Testis (tissue), 5 donors: ENCODE measurements at places on chromosomes 1 and 21. TPM values are rescaled to one million over a fixed set of nuclear protein-coding genes. Genes with fewer than 3 reads are reported as not detected.

Gene FRRS1
- total RNA-seq = 7.6 TPM

DNA sequence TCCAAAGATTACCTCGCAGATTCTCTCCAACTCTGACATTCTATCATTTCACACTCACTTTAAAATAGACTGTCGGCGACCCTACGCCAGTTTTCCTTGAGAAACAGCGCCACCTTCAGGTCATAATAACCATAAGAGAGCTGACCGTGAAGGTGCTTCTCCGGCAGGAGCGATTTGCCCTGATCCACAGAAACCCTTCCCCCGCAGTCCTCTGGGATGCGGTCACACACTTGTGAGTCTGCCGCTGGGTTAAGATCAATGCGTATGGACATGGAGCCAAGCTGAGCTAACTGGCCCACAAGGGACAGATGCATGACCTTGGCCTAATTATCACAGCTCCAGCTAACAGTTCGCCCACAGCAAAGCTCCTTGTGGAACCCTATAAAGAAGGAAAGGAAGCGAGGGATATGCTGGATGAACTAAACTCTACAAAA lies 32.8 kb upstream of the IFNAR2 start:
- peak overlapping the region; percentile 58 for H3K27ac ChIP-seq
- peaks cover 46% of the 10 kb centered on the region for H3K4me1 ChIP-seq
- no peaks in the 10 kb centered on the region for H3K27me3 ChIP-seq
- H3K36me3 ChIP-seq = no peaks in the 10 kb centered on the region
- peak; percentile 86 for DNase-seq

GRCh38 chr1:33045246-33045645 lies 8.6 kb upstream of the AK2 start:
- H3K4me1 ChIP-seq = no peaks in the 10 kb centered on the region
- no peaks in the 10 kb centered on the region for H3K27me3 ChIP-seq
- H3K27ac ChIP-seq = no peak overlapping the region
- DNase-seq = no peak

- H3K4me3 ChIP-seq = no peak overlapping the region
- no peaks in the 10 kb centered on the region for H3K36me3 ChIP-seq
- no peaks in the 10 kb centered on the region for H3K4me1 ChIP-seq
- H3K27me3 ChIP-seq = no peaks in the 10 kb centered on the region
- H3K27ac ChIP-seq = no peak overlapping the region
These were observed 41.7 kb downstream of the DIP2A start for GRCh38 chr21:46500224-46500861.

DNA sequence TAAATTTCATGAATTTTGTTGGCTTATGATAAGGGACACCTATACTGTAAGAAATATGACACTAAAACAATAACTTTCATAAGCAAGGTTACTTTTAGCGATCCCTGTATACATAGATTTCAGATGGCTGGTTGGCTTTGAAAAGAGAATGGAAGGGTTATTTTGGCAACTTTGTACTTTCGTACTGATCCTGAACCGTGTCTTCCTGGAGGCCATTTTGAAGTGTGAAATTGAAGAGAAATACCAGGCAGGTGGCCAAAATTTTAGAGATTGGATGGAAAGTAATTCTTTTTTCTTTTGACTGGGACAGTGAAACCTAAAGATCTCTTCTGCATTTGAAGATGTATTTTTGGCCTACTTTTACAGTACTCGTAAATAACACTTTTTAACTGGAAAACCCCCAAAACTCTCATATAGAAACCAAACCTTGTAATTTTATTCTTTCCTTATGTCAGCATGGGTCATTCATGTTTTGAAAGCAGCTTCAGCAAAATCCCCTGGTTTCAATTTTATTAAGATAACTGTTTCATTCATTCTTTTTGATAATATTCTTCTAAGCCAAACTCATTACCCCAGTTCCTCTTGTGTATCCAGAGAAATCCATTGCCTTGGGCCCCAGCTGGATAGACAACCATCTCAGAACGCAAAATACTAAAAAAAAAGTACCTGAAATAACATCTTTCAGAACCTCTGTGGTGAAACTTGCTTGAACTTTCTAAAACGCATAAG lies 38.4 kb upstream of the ZNF281 start:
- H3K4me1 ChIP-seq = no peaks in the 10 kb centered on the region
- DNase-seq = no peak
- no peak overlapping the region for H3K4me3 ChIP-seq
- no peaks in the 10 kb centered on the region for H3K36me3 ChIP-seq

GRCh38 chr1:50393522-50394120 lies 29.6 kb downstream of the DMRTA2 start:
- H3K27ac ChIP-seq = no peak overlapping the region
- H3K4me1 ChIP-seq = no peaks in the 10 kb centered on the region
- H3K36me3 ChIP-seq = no peaks in the 10 kb centered on the region
- H3K27me3 ChIP-seq = no peaks in the 10 kb centered on the region

Gene FAM177B
- total RNA-seq = 2.3 TPM

Gene KIAA1614
- 3.7 TPM for total RNA-seq

Gene KRTAP11-1
- total RNA-seq = 2.8 TPM

- DNase-seq = no peak
- peaks cover 27% of the 10 kb centered on the region for H3K4me1 ChIP-seq
- no peaks in the 10 kb centered on the region for H3K27me3 ChIP-seq
- H3K36me3 ChIP-seq = no peaks in the 10 kb centered on the region
- no peak overlapping the region for H3K27ac ChIP-seq
These were observed 664 bp downstream of the LRRC47 start for GRCh38 chr1:3795453-3796214.

Gene AQP10
- total RNA-seq = 2.2 TPM

GRCh38 chr21:33977017-33977720 lies 61.6 kb upstream of the ATP5PO start:
- no peak overlapping the region for H3K4me3 ChIP-seq
- H3K4me1 ChIP-seq = no peaks in the 10 kb centered on the region
- H3K27ac ChIP-seq = no peak overlapping the region
- no peaks in the 10 kb centered on the region for H3K36me3 ChIP-seq
- no peaks in the 10 kb centered on the region for H3K27me3 ChIP-seq
